T follicular helper cell (primary cell): ENCODE measurements at places on chromosomes 7 and 10.

DNA sequence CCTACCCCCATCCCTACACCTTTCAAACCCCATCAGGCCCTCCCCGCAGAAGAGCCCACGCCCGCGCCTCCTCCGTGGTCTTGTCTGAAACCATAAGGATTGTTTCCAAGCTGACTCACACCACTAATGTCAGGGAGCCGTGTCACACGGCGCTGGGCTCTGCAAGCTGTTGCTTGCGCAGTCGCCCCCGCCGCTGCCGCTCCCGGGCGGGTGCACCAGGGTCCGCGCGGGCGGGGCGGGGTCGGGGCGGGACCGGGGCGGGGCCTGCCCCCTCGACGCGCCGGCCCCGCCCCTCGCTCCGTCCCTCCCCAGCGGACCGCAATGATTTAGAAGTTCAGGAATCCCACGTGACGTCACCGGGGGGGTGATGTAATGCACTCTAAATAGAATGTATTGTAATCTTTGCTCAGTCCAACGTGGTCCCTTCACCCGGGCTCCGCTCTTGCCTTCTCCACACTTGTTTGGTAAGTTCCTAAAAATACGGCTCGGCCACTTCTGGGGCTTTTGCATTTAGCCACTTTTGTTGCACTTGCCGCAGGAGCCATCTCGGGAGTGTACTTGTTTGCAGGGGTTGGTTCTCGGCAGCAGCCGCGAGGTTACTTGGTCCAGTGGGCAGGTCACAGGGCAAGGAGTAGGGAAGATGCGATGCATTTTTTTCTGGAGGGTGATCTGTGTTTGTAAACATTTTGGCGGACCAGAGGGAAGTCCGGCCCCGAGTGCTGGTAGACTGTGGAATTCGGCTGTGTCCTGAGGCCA is 3.2 kb upstream of the CREB5 start:
- DNase-seq, result peak; percentile 12

DNA sequence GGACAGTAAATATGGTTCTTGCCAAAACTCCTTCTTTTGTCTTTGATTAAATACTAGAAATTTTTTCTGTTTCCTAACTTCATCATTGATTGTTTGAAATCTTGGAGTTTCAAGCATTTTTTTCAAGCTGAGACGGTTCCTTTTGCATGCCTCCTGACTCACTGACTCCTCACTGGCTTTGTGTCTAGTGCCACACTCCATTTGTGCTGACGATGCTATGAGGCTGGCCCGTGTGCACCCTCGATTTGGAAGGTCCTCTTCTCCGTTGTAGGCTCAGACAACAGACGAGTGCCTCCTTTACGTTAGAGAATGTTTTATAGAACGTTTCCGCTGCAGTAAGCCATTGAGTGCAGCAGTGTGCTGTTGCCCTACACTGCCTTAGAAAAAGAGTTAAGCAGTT is 10.8 kb upstream of the CSGALNACT2 start:
- DNase-seq, result no peak

DNA sequence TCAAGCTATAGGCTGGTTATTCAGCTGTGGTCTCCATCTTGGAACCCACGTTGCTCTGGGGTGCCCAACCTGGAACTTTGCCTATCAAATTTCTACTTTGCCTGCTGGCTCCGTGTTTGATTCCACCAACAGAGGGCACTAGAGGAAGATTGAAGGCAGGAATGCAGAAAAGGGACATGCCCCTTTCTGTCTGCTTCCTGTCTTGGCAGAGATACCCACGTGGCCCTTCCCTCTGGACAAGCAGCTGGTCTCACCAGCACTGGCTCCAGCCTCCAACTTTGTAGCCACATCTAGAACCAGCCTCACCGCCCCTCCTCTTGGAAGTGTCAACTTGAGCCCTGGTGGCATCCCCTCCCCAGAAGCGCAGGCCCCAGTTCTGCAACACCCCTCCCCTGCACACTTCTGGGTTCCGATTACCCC is 52.1 kb upstream of the ZNF438 start:
- peak; percentile 25 for DNase-seq

- no peak for DNase-seq
Observed at GRCh38 chr10:43044961-43045621, 31.8 kb upstream of the RET start.
